ENCODE measurements at places on chromosomes 5 and 9.

- DNase-seq = no peak
These were observed 5.0 kb downstream of the SPRY4 start for GRCh38 chr5:142319560-142320429.

DNA sequence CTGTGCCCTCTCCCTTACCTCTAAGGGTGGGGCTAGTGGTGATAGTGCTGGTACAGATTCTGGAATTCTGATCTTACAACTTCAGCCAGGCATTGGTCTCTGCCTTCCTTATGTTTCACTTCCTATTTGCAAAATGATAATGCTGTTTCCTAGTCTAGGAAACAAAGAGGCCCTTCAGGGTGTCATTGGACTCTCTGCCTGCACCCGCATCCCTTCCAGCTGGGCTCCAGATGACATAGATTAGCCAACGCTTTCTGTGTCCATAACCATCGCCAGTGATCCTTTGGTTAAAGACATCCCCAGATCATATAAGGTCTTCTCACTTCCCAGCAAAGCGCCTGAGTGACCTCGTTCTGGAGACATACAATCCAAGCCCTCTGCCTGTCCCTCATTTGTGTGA, 180.7 kb downstream of the ERCC6L2 start:
- DNase-seq = no peak

- no peak for DNase-seq
These were observed 154.9 kb upstream of the VLDLR start for GRCh38 chr9:2466703-2467102.

GRCh38 chr9:100811643-100812042, 216.9 kb upstream of the PLPPR1 start:
- no peak for DNase-seq

- no peak for DNase-seq
These were observed 167.8 kb upstream of the MVB12B start for GRCh38 chr9:126158588-126159429.

- DNase-seq = peak; percentile 4
These were observed 19.6 kb downstream of the TCF7 start for GRCh38 chr5:134133995-134134541.

DNA sequence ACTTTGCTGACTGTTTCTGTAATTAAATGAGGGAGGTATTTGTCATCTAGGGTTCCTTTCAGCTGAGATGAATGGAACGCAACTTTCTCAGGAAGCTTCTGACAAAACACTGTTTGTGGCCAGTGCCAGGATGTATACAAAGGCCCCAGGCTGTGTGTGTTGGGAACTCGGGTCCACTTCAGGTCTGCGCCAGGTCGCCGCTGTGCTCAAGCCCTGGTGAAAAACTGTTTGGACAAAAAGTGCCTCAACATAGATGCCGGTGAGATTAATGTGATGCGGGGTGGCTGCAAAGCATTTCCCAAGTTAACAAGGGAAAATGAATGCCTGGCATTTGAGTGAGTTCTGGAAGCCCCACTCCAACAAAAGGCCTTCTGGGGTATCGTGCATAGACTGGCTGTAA, 156.4 kb downstream of the GABBR2 start:
- DNase-seq = no peak

GRCh38 chr9:127877566-127877998, at the start of gene AK1:
Gene AK1 (minus strand): TSS chr9:127877675. CDS start chr9:127874617, 3,058 bp downstream.
- DNase-seq = no peak

- DNase-seq = no peak
These were observed 477.1 kb downstream of the PDE4D start for GRCh38 chr5:59416451-59416850.

GRCh38 chr5:84378420-84378819, 6.3 kb downstream of the EDIL3 start:
- no peak for DNase-seq

DNA sequence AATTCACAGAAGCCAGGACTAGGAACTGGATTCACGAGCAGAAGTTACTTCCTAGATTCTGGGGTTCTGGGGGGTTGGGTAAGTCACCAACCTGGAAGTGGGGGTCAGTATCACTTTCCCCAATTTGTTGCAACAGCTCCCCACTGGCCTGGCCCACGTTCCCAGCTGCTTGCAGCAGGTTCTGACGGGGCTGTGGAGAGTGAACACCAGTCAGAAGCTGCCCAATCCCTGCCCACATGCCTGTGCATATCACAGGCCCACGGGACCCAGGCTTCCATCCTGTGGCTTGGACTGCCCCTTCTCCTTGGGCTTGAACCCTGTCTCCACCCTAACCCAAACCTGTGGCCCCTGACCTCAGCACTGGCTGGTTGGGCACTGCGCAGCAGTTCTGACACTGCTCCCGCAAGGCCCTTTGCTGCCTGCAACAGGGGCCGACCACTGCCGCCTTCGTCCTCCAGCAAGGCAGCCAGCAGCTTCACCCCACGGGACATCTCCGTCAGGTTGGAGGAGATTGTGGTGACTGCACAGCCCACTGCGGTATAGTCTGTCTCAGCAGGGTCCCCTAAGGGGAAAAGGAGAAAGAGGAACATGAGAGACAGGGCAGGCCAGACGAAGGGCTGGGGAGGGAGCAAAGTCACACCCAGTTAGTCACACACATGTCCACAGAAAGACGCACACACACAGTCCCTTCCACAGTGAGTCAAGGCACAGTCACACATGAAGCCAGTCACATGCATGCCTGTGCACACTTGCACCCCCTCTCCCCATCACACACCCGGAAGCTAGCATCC, 13.1 kb downstream of the TLN1 start:
- no peak for DNase-seq

DNA sequence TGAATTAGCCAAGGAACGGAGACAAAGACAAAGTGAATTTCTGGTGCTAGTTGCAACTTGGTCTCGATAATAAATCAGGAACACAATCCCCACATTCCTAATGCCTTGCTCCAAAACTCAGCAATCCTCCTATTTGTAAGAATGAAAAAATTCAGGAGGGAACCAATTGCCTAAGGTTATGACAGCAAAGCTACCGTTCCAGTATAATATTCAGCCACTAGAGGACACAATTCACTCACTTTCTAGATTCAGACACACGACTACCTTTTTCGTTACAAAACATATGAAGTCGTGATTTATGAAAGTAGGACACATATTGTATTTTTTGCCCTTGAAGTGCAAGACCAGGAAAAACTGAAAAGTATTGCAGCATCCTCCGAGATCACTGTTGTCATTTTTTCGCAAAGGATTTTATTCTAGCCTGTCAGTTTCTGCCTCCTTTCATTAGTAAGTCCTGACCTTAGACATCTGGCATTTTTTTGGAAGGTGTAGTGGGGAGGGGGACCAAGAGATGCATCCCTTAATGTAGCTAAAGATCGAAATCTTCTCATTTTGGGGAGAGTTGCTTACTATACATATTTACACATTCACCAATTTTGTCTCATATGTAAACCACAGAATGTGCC, 133.1 kb downstream of the DOCK8 start:
- no peak for DNase-seq

- no peak for DNase-seq
These were observed 76.1 kb downstream of the GRAMD2B start for GRCh38 chr5:126499278-126499677.

- DNase-seq = no peak
These were observed 3.7 kb downstream of the CD180 start for GRCh38 chr5:67192719-67193438.

GRCh38 chr9:89435071-89435823, 62.7 kb downstream of the SEMA4D start:
- no peak for DNase-seq

- no peak for DNase-seq
These were observed 118.2 kb upstream of the PRR16 start for GRCh38 chr5:120345947-120346346.

GRCh38 chr9:134187891-134188385, 23.6 kb upstream of the RNU6ATAC start:
- peak; percentile 2 for DNase-seq

GRCh38 chr5:159987031-159987674, 21.8 kb upstream of the TTC1 start:
- DNase-seq = peak; percentile 79

- DNase-seq = no peak
These were observed 15.8 kb upstream of the LCP2 start for GRCh38 chr5:170313344-170313743.

DNA sequence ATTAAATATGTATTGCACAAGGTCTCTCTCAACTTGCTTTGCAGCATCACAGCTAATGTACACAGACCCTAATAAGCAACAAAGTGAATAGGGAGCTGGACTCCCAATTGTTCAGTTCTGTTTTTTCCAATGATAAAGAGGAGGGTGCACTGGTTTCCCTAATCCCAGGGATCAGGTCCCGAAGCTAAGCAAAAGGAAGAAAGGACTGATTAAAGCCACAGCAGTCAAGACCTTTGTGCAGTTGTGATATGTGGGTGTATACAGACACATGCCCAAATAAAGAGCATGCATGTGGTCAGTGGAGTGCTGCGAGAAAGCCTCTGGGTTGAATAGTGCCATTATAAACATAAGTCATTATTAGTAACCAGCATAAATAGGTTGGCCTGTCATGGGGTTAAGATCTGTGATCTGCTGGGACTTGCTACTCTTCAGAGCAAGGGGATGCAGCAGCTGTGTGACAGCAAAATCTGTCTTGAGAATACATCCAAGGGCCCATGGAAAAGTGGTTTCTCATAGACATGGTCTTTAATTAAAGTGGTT, 1863.1 kb upstream of the WWC1 start:
- no peak for DNase-seq

GRCh38 chr5:135468541-135468940, 16.4 kb upstream of the TIFAB start:
- DNase-seq = no peak

DNA sequence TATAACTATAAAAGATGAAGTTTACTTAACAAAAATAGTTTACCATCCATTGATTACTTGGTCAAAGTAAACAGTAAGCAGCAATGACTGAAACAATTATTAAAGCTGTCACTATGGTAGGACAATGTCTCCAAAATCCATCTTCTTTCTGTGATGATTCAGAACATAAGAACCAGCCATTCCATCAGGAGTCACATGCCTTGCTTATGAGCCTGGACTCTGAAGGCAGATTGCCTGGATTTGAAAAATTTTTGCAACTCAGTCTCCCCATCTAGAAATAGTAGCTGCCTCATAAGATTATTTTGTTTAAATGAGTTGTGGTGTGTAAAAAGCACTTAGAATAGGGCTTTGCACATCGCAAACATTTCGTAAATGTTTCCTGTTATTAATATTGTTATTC, 136.2 kb downstream of the LIFR start:
- no peak for DNase-seq

- DNase-seq = no peak
These were observed 31.8 kb downstream of the FABP6 start for GRCh38 chr5:160260881-160261815.

DNA sequence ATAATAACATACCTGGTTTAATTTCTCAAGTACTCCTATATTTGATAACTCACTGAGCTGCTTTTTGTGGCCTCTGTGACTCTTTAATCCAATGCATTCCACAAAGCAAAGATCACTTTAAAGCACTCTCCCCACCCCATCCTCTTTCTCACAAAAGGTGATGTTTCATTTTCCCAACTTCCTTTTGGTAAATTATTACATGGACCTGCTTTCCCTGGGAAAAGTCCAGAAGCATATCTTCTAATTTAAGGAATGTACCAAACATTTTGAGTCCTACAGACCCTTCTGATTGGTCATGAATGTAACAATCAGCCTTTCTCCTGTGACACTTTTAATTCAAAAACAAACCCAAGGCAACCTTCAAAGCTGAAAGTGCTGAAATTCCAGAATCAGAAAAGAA, 71.1 kb downstream of the MLLT3 start:
- DNase-seq = no peak

DNA sequence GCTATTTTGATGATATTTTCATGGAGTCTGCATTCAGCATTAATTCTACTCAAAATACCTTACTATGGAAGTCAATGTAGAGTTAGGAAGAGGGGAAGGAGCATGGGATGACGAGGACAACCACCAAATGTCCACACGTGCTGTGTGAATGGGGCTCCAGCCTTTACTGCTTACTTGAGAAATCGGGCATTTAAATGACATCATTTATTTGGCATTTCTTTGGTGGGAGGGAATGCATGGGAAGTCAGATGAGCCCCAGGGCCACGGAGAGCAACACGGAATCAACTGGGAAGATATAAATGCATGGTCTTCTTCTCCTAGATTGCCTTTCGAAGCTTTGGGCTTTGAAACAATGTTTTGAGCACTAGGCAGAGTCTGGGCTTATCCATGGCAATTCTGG, 458.5 kb upstream of the KLF4 start:
- no peak for DNase-seq

- no peak for DNase-seq
These were observed 18.4 kb downstream of the MSANTD3 start for GRCh38 chr9:100445161-100445902.

GRCh38 chr9:118829334-118829733, 539.9 kb downstream of the BRINP1 start:
- no peak for DNase-seq

GRCh38 chr5:122727112-122727541, 47.8 kb upstream of the SNX2 start:
- no peak for DNase-seq

DNA sequence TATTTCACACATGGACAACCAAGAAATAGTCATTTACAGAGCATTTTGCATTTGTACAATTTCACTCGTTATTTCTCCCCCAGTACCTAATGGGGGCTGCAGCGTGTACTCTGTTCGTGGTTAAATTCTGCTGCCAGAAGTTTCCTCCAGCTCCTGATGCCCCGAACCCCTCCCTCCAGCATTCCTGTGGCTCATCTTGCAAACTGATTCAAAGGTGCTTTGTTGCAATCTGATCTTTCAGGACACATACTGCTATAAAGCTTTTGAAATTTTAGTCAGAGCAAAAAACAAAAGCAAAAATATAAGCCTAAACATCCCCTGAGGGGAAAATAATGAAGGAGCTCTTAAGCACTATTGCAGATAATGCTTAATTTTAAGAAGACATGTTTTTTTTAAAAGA, 27.7 kb downstream of the UBLCP1 start:
- DNase-seq = no peak

DNA sequence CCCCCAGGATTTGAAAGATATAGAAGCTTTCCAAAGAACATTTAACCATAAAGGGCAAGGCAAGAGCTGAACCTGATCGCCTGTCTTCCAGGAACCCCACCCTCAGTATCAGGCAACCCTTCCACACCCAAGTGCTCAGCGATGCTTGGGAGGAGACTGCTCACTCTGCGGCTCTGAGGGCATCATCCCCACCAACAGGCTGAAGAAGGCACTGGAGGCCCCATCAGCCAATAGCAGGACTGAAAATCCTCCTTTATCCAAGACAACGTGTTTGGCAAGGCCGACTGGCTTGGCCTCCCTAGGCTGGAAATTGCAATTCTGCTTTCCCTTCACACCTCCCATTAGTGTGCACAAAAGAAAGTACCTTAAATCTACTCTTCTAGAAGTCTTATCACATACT, 1.4 kb upstream of the PPP2CA start:
- DNase-seq = peak; percentile 11

DNA sequence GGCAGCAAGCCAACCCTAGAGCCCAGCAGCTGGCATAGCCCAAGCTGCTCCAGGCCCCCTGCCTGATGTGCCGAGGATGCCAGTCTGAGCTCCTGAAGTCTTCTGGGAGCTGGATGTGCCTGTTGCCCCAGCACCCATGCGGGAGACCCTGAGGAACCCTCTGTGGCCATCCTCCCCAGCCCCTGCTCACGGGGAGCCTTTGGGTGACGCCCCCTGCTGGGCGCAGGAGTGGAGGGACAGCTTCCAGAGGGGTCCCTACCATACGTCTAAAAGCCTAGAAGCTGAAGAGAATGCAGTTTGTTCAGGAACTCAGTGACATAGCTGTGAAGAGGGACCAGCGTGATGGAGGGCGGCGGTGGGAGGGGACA, 33.1 kb upstream of the MVB12B start:
- DNase-seq = peak; percentile 23

All from stimulated activated naive CD8-positive, alpha-beta T cell treated with anti-CD3 and anti-CD28 coated beads, Interleukin-15, Interleukin-2, amounts not matched to agents 100 U/mL and 50 U/mL, for 24 hours (primary cell).